ENCODE measurements at places on chromosomes 12 and 14. TPM values are rescaled to one million over a fixed set of nuclear protein-coding genes. Genes with fewer than 3 reads are reported as not detected.

EPYC gene
- not detected for total RNA-seq

GRCh38 chr14:69378274-69378673, 19.8 kb downstream of the ERH start:
- H3K27me3 ChIP-seq = no peaks in the 10 kb centered on the region
- no peak overlapping the region for H3K4me3 ChIP-seq
- no peak overlapping the region for H3K27ac ChIP-seq
- no peak for DNase-seq
- peaks cover 53% of the 10 kb centered on the region for H3K36me3 ChIP-seq

DNA sequence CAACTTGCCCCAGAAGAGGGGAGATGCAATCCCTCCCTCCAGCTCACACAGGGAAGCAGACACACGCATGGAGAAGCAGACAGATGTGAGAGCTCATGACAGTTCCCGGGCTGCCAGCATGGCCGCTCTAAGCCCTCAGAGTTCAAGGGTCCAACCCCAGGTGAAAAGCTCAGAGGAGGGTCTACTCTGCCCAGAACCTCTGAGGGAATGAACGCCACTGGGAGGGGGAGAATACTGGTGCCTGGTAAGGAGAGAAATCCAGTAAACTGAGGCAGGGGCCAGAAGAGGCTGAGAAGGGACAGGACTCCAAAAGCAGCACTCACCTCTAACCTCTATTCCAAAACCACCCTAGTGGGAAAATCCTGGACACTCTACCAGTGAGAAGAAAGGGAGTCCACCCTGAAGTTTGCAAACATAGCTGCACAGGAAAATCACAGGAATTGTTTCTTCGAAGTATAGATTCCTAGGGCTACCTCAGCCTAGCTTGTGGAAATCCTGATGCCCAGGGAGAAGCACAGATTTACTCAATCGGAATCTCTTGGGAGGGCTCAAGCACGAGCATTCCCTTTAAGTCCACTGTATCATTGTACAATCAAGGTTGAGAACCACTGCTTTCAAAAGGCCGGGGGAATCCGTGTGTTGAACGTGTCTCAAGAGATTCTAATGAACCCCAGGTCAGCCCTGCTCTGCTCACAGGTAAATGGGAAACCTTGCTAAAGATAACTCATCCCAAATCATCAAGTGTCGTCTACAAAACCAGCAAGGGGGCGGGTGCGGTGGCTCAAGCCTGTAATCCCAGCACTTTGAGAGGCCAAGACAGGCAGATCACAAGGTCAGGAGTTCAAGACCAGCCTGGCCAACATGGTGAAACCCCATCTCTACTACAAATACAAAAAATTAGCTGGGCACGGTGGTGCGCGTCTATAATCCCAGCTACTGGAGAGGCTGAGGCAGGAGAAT, 34.3 kb upstream of the PLEKHG6 start:
- H3K4me3 ChIP-seq = no peak overlapping the region
- peaks cover 49% of the 10 kb centered on the region for H3K27me3 ChIP-seq
- peaks cover 3% of the 10 kb centered on the region for H3K4me1 ChIP-seq
- H3K36me3 ChIP-seq = no peaks in the 10 kb centered on the region

TMEM30B gene
- 0.70 TPM for total RNA-seq

GARIN6 gene
- total RNA-seq = not detected

KRT5 gene
- not detected for total RNA-seq

ESRRB gene
- not detected for total RNA-seq

SYNDIG1L gene
- total RNA-seq = not detected

GRCh38 chr14:25011095-25011494, 38.9 kb downstream of the STXBP6 start:
- no peak overlapping the region for H3K27ac ChIP-seq
- H3K27me3 ChIP-seq = peaks cover 13% of the 10 kb centered on the region

- no peak overlapping the region for H3K27ac ChIP-seq
- H3K4me1 ChIP-seq = peaks cover 18% of the 10 kb centered on the region
- DNase-seq = no peak
- peaks cover 12% of the 10 kb centered on the region for H3K27me3 ChIP-seq
- H3K36me3 ChIP-seq = peaks cover 4% of the 10 kb centered on the region
These were observed 98.2 kb downstream of the ZFP36L1 start for GRCh38 chr14:68694516-68695235.

DNA sequence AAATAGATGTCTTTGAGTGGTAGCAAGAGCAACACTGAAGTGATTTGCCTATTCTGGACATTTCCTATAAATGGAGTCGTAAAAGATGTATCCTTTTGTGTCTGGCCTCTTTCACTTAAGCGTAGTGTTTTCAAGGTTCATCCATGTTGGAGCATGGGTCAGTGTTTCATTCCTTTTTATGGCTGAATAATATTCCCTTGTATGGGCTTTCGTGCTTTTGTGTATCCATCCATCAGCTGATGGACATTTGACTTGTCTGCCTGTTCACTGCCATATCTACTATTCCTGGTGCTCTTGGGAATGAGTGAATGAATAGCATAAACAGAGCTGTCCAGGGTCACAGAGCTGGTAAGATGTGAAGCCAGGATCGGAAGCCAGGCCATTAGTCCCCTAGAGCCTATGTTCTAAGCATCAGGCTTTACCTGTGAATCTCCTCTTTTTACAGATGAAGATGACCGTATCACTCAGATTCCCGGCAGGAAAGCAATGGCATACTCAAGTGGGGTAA, 1.8 kb upstream of the P2RX7 start:
- H3K36me3 ChIP-seq = peaks cover 8% of the 10 kb centered on the region
- DNase-seq = no peak
- peaks cover 76% of the 10 kb centered on the region for H3K4me1 ChIP-seq
- H3K4me3 ChIP-seq = no peak overlapping the region

GRCh38 chr12:108099073-108099472, 30.0 kb upstream of the WSCD2 start:
- H3K4me3 ChIP-seq = no peak overlapping the region
- peaks cover 3% of the 10 kb centered on the region for H3K27me3 ChIP-seq
- no peak overlapping the region for H3K27ac ChIP-seq
- H3K4me1 ChIP-seq = no peaks in the 10 kb centered on the region

GRCh38 chr12:54047160-54047963, 6.3 kb upstream of the HOXC4 start:
- peaks cover 98% of the 10 kb centered on the region for H3K27me3 ChIP-seq
- peak overlapping the region; percentile 34 for H3K27ac ChIP-seq
- no peak overlapping the region for H3K4me3 ChIP-seq

- DNase-seq = no peak
- H3K4me3 ChIP-seq = no peak overlapping the region
- no peak overlapping the region for H3K27ac ChIP-seq
- no peaks in the 10 kb centered on the region for H3K4me1 ChIP-seq
- no peaks in the 10 kb centered on the region for H3K27me3 ChIP-seq
- no peaks in the 10 kb centered on the region for H3K36me3 ChIP-seq
These were observed 830.0 kb upstream of the NOVA1 start for GRCh38 chr14:27427796-27428195.

- no peak overlapping the region for H3K27ac ChIP-seq
- H3K27me3 ChIP-seq = peaks cover 15% of the 10 kb centered on the region
- H3K4me3 ChIP-seq = no peak overlapping the region
- H3K4me1 ChIP-seq = no peaks in the 10 kb centered on the region
These were observed 9.3 kb upstream of the DENND5B start for GRCh38 chr12:31600252-31600651.

POTEG gene
- not detected for total RNA-seq

SDS gene
- not detected for total RNA-seq

DNAI7 gene
- total RNA-seq = 0.18 TPM

- H3K36me3 ChIP-seq = peaks cover 3% of the 10 kb centered on the region
- peaks cover 5% of the 10 kb centered on the region for H3K27me3 ChIP-seq
- no peak overlapping the region for H3K27ac ChIP-seq
- no peak for DNase-seq
- H3K4me3 ChIP-seq = no peak overlapping the region
These were observed 72.8 kb downstream of the ZNF664 start for GRCh38 chr12:124045671-124046455.

GRCh38 chr14:22458737-22459136, 130.3 kb downstream of the DAD1 start:
- no peaks in the 10 kb centered on the region for H3K27me3 ChIP-seq
- no peak for DNase-seq
- no peak overlapping the region for H3K27ac ChIP-seq
- H3K4me1 ChIP-seq = no peaks in the 10 kb centered on the region

- no peak overlapping the region for H3K4me3 ChIP-seq
- H3K36me3 ChIP-seq = no peaks in the 10 kb centered on the region
- H3K4me1 ChIP-seq = no peaks in the 10 kb centered on the region
- DNase-seq = no peak
These were observed 10.7 kb downstream of the PKP2 start for GRCh38 chr12:32885831-32886230.

GRCh38 chr12:122087431-122088178, 9.0 kb downstream of the MLXIP start:
- H3K27ac ChIP-seq = no peak overlapping the region
- no peak overlapping the region for H3K4me3 ChIP-seq
- no peak for DNase-seq
- peaks cover 16% of the 10 kb centered on the region for H3K36me3 ChIP-seq

DNA sequence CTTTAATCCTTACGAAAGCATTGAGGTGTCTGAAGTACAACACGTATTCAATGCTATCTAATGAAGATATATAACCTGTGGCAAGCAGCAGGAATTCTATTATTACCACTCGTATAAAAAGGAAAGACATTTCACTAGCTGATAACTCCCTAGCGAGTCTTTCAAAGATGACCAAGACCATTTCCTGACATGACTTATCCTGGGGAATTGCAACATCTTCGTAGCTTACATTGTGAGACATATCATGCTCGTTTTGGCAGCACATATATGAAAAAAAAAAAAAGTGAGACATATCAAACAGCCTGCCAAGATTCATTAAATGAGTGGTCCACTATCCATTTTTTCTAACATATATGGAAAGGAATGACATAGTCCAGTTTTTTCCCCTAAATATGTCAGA, 337.0 kb downstream of the FSCB start:
- no peaks in the 10 kb centered on the region for H3K36me3 ChIP-seq
- no peak overlapping the region for H3K4me3 ChIP-seq
- H3K27ac ChIP-seq = no peak overlapping the region
- DNase-seq = no peak
- no peaks in the 10 kb centered on the region for H3K4me1 ChIP-seq

DNA sequence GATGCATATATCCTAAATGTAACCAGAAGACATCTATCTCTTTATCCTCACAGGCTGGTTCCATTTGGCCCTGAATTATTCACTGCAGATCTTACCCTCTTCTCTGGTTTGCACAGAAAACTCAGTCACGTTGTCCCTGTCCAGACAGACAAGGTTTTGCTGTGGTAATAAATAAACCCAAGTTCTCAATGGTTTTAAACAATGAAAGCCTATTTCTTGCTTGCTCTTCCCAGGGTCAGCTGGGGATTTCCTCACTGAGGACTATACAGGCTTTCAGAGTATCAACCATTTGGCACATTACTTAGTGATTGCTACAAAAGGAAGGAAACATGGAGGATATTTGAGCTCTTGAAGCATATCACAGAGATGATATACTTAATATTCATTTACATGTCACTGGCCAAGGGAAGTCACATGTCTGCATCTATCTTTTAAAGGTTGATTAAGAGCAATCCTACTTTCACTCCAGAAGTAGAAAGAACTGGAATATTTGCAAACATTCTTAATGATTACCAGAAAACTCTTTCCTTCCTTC, 24.4 kb upstream of the E2F7 start:
- H3K4me3 ChIP-seq = no peak overlapping the region
- H3K27me3 ChIP-seq = no peaks in the 10 kb centered on the region
- H3K36me3 ChIP-seq = no peaks in the 10 kb centered on the region

DNA sequence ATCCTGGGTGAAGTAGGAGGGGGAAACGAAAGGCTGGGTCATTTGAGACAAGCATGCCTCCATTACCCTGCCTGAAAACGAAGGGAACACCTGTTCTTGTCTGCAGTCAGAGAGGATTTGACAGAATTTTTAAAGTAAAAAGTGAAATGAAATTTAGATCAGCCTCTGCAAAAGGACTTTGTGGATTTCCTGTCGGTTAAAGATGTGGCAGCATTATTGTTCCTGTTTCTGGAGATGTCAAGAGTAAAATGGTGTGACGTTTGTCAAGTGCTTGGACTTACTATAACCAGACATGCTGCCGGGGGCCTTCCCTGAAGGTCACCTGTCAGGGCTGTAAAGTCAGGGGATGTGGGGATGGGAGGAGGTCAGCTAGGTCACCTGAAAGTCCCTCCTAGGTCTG, 32.0 kb downstream of the NRXN3 start:
- H3K27ac ChIP-seq = no peak overlapping the region
- no peak overlapping the region for H3K4me3 ChIP-seq
- no peak for DNase-seq
- no peaks in the 10 kb centered on the region for H3K27me3 ChIP-seq
- H3K36me3 ChIP-seq = no peaks in the 10 kb centered on the region

- no peak overlapping the region for H3K27ac ChIP-seq
- no peaks in the 10 kb centered on the region for H3K36me3 ChIP-seq
- no peaks in the 10 kb centered on the region for H3K4me1 ChIP-seq
- no peak for DNase-seq
- peaks cover 6% of the 10 kb centered on the region for H3K27me3 ChIP-seq
These were observed 6.9 kb upstream of the CMKLR1 start for GRCh38 chr12:108345716-108346633.

- H3K4me3 ChIP-seq = no peak overlapping the region
- H3K36me3 ChIP-seq = peaks cover 1% of the 10 kb centered on the region
- H3K4me1 ChIP-seq = peaks cover 21% of the 10 kb centered on the region
- peaks cover 95% of the 10 kb centered on the region for H3K27me3 ChIP-seq
- H3K27ac ChIP-seq = no peak overlapping the region
These were observed 5.5 kb upstream of the HOXC9 start for GRCh38 chr12:53994264-53995001.

GRCh38 chr14:102903889-102904512, 18.5 kb upstream of the AMN start:
- H3K4me1 ChIP-seq = peaks cover 11% of the 10 kb centered on the region
- peak overlapping the region; percentile 3 for H3K27ac ChIP-seq
- H3K36me3 ChIP-seq = peaks cover 20% of the 10 kb centered on the region
- no peak for DNase-seq

PLA2G1B gene
- not detected for total RNA-seq

- peaks cover 27% of the 10 kb centered on the region for H3K36me3 ChIP-seq
- H3K27me3 ChIP-seq = no peaks in the 10 kb centered on the region
- peak overlapping the region; percentile 94 for H3K4me3 ChIP-seq
- no peak for DNase-seq
- peak overlapping the region; percentile 99 for H3K27ac ChIP-seq
These were observed 490 bp downstream of the PRORP start for GRCh38 chr14:35122696-35123387.

GRCh38 chr14:50978888-50979287, 34.6 kb upstream of the PYGL start:
- no peak overlapping the region for H3K27ac ChIP-seq
- H3K4me3 ChIP-seq = no peak overlapping the region
- no peak for DNase-seq
- H3K4me1 ChIP-seq = no peaks in the 10 kb centered on the region
- no peaks in the 10 kb centered on the region for H3K36me3 ChIP-seq

All from activated CD8-positive, alpha-beta memory T cell treated with anti-CD3 and anti-CD28 coated beads, Interleukin-2, amount 10 ng/mL, durations not matched to agents 7 days and 5 days (primary cell).